ENCODE measurements at places on chromosomes 6 and 20.
A peak's percentile ranks its signal among the peaks of the same experiment; 100 is the strongest.

DNA sequence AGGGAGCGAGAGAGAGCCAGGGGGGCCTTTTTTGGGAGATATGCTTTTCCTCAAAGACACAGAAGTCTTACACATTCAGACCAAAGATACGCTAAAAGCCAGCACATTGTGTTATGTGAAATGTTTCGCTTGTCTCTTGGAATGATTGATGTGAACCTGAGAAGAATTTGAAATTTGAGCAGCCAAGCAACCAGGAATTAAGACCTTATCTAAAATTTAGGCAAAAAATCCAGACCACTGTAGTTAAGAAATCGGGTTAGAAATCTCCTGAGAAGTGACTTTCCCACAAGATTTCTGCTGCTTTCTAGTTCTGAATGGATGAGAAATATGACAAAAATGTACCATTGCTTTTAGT is 223.2 kb upstream of the GMDS start:
- no peak for DNase-seq

DNA sequence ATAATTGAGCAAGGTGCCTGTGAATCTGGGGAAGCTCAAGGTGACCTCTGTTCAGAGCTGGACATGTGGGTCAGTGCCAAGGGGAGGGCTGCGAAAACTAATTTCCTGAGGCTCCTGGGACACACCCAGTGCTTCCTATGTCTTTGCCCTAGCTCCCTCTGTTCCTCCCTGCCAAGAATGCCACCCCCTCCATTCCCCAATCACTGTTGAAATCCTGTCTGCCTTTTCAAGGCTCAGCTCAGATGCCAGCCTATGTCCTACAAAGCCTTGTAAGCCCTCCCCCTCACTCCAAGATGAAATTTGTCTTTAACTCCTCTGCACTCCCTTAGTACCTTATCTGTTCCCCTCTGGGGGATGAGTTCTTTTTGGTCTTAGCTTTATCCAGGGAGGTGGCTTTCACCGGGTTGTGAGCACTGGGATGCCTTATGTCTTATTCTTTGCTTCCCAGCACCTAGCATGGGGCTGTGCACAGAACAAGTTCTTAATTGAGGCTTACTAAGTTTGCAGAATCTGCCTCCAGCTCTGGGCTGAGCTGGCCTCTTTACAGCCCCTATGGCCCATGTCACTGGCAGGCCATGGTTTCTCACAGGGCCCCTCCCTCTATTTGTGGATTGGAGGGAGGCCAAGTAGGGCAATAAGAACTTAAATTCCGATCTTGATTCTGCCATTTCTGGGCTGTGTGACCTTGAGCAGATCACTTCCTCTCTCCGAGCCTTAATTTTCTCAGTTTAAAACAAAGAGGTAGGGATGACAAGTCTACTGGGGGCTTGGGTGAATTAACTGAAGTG is 51.5 kb upstream of the EPB41L1 start:
- DNase-seq: no peak

DNA sequence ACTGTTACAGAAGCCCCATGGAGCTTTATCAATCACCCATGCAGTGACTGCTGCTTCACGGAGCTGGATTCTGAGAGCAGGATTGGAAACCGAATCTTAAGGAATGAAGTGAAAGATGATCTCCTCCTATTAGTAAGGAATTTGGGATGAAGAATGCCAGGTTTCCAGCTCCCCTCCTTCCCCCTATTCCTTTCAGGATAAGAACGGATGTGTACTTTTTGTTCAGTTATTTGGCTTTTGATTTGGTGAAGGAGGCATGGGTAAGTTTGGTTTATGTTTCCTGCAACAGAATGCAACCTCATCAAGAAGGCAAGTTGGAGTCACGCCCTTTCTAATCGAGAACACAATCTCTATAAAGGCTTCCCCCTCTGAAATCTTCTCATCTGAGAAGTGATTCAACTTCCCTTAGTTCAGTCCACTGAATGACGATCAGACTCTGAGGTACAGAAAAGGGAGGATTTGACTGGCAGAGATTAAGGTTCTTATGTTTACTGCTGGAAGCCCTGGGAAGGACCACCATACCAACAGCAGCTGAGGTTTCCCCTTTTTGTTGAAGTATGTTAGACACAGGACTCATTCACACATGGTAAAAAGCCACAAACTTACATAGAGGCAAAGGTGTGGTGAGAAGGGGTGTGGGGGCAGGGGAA is 5.5 kb downstream of the ELMO2 start:
- DNase-seq: no peak

DNA sequence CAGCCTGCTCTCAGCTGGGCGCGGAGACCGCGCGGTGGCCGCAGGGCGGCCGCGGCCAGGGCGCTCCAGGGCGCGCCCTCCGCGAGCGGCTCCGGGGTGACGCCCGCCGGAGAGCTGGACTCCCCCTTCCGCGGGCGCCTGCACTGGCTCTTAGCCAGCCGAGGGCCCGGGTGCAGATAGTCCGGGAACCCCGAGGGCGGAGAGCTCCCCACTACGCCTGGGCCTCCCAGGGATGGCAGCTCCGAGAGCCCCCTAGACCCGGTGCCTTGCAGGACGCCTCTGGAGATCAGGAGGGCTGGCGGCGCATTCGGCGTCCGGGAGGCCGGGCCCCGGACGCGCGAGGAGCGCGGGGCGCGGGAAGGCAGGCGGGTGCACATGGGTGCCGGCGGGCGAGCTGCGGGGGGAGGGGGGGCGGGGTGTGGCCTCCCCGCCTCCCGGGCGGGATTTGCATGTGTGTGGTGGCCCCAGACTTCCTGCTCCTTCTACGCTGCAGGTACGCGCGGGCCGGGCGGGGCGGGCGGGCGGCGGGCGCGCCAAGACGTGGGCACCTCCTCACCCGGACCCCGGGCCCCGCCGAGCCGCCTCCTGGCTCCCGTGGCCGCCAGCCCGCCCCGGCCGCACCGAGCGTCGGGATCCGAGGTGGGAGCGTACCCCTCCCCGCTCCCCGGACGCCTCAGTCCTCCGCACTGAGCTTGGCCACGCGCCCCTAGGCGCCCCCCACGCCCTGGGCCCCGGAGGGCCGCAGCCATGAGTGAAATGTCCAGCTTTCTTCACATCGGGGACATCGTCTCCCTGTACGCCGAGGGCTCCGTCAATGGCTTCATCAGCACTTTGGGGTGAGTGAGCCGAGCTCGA is at the start of gene ITPR3:
ITPR3 (plus strand) TSS at position 467 of the 855 bp plus-strand sequence; CDS start at position 748, 281 bp downstream.
- DNase-seq: peak; percentile 38

DNA sequence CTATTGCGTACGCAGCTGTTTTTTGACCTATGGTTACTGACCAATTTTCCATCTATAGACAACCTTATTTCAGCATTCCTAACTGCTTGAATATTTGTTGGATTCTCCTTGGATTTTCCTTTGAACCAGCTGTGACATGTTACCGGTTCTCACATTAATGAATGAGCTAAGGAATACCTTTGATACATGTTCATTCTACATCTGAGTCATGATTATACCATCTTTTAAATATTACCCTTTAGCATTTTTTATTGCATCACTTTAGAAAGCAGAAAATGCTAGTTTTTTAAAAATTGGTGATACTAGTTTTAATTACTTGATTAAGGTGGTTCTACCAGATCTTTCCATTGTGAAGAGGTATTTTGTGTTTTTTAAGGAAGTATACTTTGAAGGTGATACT is 1.9 kb upstream of the IGF2R start:
- DNase-seq: no peak

DNA sequence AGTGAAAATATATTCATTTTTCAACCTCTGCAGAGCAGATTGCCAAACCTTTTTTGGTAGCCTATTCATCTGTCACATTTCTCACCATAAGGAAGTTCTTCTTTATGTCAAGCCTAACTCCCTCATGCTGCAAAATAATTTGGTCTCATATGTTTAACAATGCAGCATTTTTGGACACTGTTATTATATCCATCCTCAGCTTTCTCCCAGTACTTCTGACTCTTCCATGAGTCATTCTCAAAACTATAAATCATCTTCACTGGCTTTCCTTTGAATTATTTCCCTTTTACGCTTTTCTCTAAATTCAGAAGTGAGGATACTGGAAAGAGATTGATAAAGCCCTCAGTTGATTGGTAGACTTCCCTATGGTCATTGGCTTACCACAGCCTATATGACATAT is 192.2 kb downstream of the TPBG start:
- DNase-seq: no peak

DNA sequence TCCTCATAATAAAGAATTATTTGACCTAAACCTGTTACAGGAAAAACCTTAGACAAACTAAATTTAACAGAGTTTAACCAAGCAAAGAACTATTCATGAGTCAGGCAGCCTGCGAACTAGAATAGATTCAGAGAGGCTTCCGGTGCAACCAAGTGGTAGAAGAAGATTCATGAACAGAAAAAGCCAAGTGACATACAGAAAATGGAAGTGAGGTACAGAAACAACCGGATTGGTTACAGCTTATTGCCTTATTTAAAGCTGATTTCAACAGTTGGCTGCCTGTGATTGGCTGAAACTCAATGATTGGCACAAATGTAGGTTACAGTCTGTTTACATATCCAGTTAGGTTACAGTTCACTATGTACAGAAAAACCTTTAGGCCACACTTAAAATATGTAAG is 10.1 kb downstream of the PPP1R3G start:
- no peak for DNase-seq

DNA sequence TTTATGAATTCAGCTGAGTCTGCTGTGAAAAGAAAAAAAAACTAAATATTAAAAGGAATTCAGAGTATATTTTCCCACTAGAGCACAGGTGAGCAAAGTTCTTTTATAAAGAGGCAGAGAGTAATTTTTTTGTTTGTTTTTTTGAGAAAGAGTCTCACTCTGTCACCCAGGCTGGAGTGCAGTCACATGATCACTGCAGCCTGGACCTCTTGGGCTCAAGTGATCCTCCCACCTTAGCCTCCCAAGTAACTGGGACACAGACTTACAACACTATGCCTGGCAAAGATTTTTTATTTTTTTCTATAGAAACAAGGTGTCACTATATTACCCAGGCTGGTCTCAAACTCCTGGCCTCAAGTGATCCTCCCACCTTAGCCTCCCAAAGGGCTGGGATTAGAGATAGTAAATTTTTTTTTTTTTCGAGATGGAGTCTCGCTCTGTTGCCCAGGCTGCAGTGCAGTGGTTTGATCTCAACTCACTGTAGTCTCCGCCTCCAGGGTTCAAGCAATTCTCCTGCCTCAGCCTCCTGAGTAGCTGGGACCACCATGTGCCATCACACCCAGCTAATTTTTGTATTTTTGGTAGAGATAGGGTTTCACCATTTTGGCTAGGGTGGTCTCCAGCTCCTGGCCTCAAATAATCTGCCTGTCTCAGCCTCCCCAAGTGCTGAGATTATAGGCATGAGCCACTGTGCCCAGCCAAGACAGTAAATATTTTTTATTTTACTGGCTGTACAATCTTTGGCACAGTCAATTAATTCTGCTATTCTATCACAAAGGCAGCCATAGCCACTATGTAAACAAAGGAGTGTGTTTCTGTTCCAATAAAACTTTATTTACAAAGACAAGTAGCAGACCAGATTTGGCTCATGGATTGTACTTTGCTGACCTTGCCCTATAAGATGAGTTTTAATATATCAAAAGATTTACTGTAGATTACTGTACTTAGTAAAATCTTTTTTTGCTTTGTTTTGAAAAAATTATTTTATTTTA is 14.5 kb upstream of the B4GALT5 start:
- DNase-seq: no peak

GRCh38 chr6:149545258-149545753 is 537 bp downstream of the PPIL4 start:
- DNase-seq: peak; percentile 17

DNA sequence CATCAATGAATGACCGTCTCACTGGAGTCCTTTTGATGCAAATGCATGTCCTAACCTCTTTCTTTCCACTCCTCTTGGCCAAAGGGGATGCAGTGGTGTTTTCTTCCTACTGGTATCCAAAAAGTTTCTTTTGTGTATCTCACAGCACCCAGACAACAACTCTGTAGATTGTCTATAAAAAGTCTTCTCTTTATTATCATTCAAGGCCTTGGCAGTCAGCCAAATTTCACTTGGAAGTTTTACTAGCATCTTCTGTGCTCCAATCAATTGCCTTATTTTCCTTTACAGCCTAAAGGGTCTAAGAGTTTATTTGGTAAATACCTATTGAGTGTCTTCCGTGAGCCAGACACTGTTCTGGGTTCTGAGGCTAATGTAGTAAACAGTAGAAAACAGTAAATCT is 150.2 kb upstream of the RNF217 start:
- DNase-seq: no peak

DNA sequence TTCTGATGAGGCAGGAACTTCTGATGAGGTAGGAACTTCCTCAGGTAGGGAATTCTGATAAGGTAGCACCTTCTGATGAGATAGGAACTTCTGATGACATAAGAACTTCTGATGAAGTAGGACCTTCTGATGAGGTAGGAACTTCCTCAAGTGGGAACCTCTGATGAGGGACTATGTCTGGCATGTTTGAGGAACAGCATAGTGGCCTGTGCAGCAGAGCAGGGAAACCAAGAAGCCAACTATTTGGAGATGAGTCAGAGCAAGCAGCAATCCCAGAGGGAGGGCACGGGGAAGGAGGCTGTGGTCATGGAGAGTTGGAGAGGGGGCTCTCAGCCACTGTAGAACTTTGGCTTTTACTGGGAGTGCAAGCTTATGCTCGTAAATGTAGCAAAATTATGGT is 132.4 kb downstream of the CFAP61 start:
- DNase-seq: no peak

DNA sequence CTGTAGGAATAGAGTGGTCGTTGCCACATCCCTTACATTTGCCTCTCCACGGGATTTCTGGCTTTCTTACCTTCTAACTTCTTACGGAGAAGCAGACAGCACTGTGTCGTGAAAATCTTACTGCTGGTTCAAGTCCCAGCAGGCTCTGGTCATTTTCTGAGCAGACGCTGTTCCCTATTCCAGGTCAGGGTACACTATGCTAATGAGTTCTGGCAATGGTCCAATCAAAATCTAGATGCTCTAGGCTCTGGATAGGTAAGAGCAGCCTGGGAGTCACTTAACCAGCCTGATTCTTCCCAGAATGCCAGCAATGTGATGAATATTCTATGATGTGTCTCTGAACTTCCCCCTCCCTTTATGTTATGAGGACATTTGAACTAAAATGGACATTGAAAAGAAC is at the start of gene GCM1:
GCM1 (minus strand) TSS at position 158 of the 400 bp plus-strand sequence. CDS start 3,209 bp downstream, outside the sequence.
- DNase-seq: no peak

GRCh38 chr20:36624068-36624943 is 18.7 kb downstream of the RAB5IF start:
- no peak for DNase-seq

GRCh38 chr6:162684961-162685360 is 42.6 kb downstream of the PRKN start:
- no peak for DNase-seq

GRCh38 chr6:168034537-168034936 is 37.1 kb downstream of the KIF25 start:
- no peak for DNase-seq

DNA sequence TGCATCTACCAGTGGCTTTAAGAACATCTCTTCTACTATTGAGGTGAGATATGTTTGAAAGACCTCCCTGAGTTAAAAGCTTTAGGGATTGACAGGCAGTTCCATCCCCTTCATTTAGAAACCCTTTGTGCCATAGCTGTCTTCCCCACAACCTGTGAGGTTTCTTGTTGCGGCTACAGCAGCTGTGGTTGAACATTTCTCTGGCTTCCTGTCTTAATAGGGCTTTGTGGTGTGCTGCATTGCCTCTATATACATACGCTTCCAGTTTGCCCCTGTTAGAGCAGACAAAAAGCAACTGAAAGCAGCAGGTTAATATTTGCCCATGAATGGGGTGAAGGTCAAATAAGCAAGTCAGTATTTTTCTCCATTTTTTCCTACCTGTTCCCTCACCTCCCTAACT is 210.2 kb downstream of the TMEM200A start:
- peak; percentile 4 for DNase-seq

- no peak for DNase-seq
Measured at GRCh38 chr6:138035070-138035469, 72.1 kb downstream of the PERP start.

GRCh38 chr20:1992359-1993110 is 1.3 kb downstream of the PDYN start:
- no peak for DNase-seq

GRCh38 chr20:62685781-62686555 is 22.7 kb upstream of the NTSR1 start:
- DNase-seq: no peak
